ENCODE measurements at places on chromosomes 12 and 14.

GRCh38 chr14:61628016-61628725 is 67.1 kb upstream of the HIF1A start:
- DNase-seq = no peak

GRCh38 chr12:26496170-26496569 is 300.8 kb downstream of the SSPN start:
- DNase-seq = no peak

DNA sequence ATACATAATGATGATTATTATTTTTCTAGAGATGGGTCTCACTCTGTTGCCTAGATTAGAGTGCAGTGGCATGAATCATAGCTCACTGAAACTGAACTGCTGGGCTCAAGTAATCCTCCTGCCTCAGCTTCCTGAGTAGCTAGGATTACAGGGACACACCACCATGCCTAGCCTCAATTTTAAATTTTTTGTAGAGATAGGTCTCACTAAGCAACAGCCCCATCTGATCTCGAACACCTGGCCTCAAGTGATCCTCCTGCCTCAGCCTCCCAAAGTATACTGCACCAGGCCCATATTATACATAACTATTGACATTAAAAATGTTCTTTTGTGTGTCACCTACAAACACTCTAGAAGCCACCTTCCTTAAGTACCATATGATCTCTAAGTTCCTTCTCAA is 3.4 kb downstream of the TXNRD1 start:
- DNase-seq = no peak

GRCh38 chr12:30169839-30170591 is 386.3 kb upstream of the TMTC1 start:
- DNase-seq = no peak

- no peak for DNase-seq
Measured at GRCh38 chr14:91419044-91419397, 1.4 kb upstream of the CCDC88C start.

GRCh38 chr14:93997082-93997481 is at the start of gene CCDC197:
CCDC197 (plus strand) TSS chr14:93997301; CDS start chr14:93998132, 831 bp downstream.
- no peak for DNase-seq

GRCh38 chr14:59629444-59630287 is 53.1 kb upstream of the CCDC175 start:
- no peak for DNase-seq

GRCh38 chr12:104220931-104221330 is 5.4 kb downstream of the TXNRD1 start:
- no peak for DNase-seq

DNA sequence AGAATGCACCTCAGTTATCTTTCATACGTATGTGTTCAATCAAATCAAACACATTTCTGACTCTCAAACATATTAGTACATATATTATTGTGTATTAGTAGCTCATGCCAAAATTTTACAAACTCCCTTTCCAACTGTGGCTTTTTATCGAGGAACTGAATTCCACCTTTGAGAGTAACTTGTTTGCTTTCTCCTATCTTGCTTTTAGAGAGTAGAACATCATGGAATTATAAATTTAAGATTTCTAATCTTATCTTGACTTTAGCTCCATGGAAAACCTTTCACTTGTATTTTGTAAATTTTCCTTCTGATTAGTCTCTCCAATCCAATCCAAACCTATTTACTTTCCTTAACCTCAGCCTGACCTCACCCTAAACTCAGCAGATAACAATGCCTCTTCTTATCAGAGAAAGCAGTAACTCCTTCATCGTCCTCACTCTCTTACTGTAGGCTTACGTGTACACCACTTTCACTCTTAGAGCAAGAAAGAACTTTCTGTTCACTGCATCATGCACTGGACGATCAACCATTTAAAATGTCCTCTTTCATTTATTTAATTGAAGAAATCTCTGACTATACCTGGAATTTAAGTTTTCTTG is 164.5 kb downstream of the TMTC3 start:
- no peak for DNase-seq

DNA sequence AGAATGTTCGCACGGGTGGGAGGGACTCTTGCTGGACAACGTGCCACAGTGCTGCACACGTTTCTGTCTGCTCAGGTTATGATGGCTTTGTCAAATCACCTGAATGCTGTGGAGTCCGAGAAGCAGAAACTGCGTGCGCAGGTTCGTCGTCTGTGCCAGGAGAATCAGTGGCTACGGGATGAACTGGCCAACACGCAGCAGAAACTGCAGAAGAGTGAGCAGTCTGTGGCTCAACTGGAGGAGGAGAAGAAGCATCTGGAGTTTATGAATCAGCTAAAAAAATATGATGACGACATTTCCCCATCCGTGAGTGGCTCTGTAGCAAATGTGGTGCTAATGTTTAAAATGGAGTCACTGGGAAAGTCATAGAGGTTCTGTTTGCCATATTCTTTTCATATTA is 28.5 kb downstream of the KLC1 start:
- no peak for DNase-seq

- DNase-seq = no peak
Measured at GRCh38 chr12:45388545-45388944, 172.7 kb downstream of the ANO6 start.

DNA sequence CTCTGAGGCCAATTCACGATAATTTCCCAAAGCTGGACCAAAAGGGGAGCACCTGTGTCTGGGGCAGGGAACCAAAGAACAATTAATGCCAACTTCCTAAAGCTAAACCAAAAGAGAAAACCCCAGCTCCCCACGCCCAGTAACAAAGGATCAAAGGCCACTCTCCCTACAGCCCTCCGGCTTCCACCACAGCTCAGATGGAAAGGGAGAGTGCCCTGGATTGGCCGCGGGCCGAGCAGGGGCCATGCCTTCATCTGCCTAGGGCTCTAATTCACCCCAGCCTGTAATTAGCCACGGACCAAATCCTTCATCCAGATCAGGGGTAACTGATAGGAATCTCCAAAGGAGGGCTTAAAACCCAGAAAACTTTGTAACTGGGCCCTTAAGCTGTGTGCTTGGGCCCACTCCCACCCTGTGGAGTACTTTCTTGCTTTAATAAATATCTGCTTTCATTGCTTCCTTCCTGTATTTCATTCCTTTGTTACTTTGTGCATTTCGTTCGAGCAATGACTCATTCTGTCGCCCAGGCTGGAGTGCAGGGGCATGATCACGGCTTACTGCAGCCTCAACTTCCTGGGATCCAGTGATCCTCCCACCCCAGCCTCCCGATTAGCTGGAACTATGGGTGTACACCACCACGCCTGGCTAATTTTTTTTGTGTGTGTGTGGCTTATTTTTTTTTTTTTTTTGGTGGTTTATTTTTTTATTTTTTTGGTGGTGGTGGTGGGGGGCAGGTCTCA is 65.5 kb upstream of the PPP4R3A start:
- DNase-seq = no peak

- DNase-seq = no peak
Measured at GRCh38 chr12:109053382-109054123, 1.2 kb downstream of the USP30 start.

DNA sequence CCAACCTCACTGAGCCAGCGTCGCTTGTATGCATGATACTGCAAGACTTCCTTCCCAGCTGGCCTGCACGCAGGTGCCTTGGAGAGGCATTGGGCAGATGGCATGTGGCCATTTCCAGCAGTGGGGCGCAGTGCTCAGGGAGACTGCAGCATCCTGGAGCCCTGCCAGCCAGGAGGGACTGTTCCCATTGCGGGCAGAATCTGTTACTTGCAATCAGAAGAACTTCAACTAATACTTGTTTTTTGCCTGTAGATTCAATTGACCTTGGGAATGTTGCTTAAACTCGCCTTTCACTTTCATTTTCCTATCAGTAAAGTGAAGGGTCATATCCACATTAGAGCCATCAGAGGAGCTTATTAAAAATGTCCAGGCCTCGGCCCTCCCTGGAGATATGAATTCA is 29.8 kb downstream of the ANKRD9 start:
- no peak for DNase-seq

GRCh38 chr14:67837011-67837624 is 17.5 kb downstream of the RAD51B start:
- DNase-seq = peak; percentile 41

GRCh38 chr12:110563702-110564470 is 19.2 kb downstream of the PPTC7 start:
- DNase-seq = no peak

- no peak for DNase-seq
Measured at GRCh38 chr14:102472791-102473150, 36.8 kb downstream of the ANKRD9 start.
